ENCODE measurements at places on chromosomes 16 and 17. TPM values are rescaled to one million over a fixed set of nuclear protein-coding genes. Genes with fewer than 3 reads are reported as not detected.
A peak's percentile ranks its signal among the peaks of the same experiment; 100 is the strongest.

The CACNG3 gene
- not detected for total RNA-seq

- no peaks in the 10 kb centered on the region for H3K4me1 ChIP-seq
- H3K36me3 ChIP-seq, result no peaks in the 10 kb centered on the region
- no peak for DNase-seq
These were observed 294.7 kb downstream of the KIF2B start for GRCh38 chr17:54117452-54117851.

The FBXW10B gene
- total RNA-seq, result 2.0 TPM

GRCh38 chr16:53504665-53505064 lies 1.7 kb upstream of the AKTIP start:
- DNase-seq, result no peak
- H3K36me3 ChIP-seq, result no peaks in the 10 kb centered on the region
- peak overlapping the region; percentile 96 for H3K27ac ChIP-seq
- no peaks in the 10 kb centered on the region for H3K27me3 ChIP-seq
- H3K4me3 ChIP-seq, result no peak overlapping the region

DNA sequence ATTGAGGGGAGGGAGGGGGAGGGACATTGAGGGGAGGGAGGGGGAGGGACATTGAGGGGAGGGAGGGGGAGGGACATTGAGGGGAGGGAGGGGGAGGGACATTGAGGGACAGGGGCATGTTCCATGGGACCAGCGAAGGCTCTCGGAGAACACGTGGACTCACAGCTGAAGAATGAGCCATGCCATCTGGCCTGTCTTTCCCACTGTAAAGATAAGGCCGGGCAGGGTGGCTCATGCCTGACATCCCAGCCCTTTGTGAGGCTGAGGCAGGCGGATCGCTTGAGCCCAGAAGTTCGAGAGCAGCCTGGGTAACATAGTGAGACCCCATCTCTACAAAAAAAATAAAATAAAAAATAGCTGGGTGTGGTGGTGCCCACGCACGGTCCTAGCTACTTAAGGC lies 32.5 kb downstream of the RPH3AL start:
- no peak overlapping the region for H3K4me3 ChIP-seq
- no peaks in the 10 kb centered on the region for H3K27me3 ChIP-seq
- H3K4me1 ChIP-seq, result no peaks in the 10 kb centered on the region
- peaks cover 24% of the 10 kb centered on the region for H3K36me3 ChIP-seq
- no peak overlapping the region for H3K27ac ChIP-seq

GRCh38 chr17:40633871-40634270 lies 13.7 kb downstream of the SMARCE1 start:
- no peak overlapping the region for H3K27ac ChIP-seq
- peaks cover 4% of the 10 kb centered on the region for H3K4me1 ChIP-seq
- peaks cover 87% of the 10 kb centered on the region for H3K36me3 ChIP-seq
- no peak overlapping the region for H3K4me3 ChIP-seq
